ENCODE measurements at places on chromosomes 6 and 20.
A peak's percentile ranks its signal among the peaks of the same experiment; 100 is the strongest.

- DNase-seq = no peak
Measured at GRCh38 chr6:22959571-22959970, 390.2 kb downstream of the HDGFL1 start.

- DNase-seq = no peak
Measured at GRCh38 chr6:93242049-93242448, 177.3 kb downstream of the EPHA7 start.

GRCh38 chr20:39089029-39089428 is 126.9 kb downstream of the DHX35 start:
- DNase-seq = no peak

DNA sequence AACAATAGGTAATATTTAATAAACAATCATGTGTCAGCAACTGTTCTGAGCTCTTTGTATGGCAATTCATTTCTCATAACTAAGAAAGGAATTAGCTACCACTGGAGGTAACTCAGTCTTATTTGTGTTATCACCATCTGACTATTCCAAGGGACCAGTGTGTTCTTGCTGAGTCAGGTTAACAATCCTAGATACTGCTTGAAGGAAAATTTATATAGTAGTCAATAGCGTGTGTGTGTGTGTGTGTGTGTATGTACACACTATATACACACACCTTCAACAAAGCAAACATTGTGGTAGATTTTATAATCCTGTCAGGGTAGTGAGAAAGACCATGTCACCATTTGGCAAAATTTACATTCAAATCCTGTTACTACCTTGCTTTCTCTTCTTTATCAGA is 45.8 kb upstream of the SMIM8 start:
- no peak for DNase-seq

GRCh38 chr20:9985773-9986172 is 49.0 kb upstream of the ANKEF1 start:
- no peak for DNase-seq

- DNase-seq = no peak
Measured at GRCh38 chr6:167270499-167271311, 20.4 kb upstream of the UNC93A start.

DNA sequence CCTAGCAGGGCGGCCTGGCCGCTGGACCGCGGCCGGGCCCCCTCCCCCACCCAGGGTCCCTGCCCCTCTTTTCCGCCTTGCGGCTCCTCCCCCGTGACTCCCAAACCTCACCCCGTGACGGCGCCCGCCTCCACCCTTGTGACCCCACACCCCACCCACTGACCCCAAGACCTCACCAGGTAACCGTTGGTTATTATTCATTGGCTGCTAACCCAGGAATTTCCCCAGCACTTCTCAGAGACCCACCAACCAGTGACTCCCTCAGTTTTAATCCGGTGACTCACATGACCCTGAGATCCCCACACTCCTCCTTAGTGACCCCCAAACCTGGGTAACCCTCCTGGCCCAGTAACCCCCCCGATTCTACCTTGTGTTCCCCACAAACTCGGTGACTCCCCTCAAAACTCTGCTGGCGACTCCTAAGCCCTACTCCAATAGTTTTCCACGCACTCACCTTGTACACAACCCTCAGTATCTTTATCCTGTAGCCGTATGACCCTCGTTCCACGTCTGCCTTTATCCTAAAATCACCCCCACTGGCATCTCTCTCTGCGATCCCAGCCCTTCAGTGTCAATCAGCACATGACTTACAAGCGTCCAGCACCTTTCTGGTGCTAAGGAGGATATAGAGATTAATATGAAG is 534 bp downstream of the ZNF76 start:
- peak; percentile 93 for DNase-seq

GRCh38 chr20:4156411-4156810 is 141.1 kb upstream of the RNF24 start:
- DNase-seq = no peak

GRCh38 chr20:57999465-58000111 is 228.9 kb downstream of the ANKRD60 start:
- peak; percentile 17 for DNase-seq

GRCh38 chr6:134814076-134814695 is 135.7 kb downstream of the ALDH8A1 start:
- DNase-seq = no peak

- no peak for DNase-seq
Measured at GRCh38 chr6:46246081-46246480, 75.3 kb upstream of the ENPP5 start.

GRCh38 chr20:51480507-51481270 is 61.8 kb downstream of the NFATC2 start:
- no peak for DNase-seq

GRCh38 chr6:117270055-117270842 is 4.9 kb downstream of the VGLL2 start:
- DNase-seq = no peak

- DNase-seq = no peak
Measured at GRCh38 chr20:24139846-24140245, 151.3 kb upstream of the GGTLC1 start.

GRCh38 chr6:3052481-3053230 is 15.6 kb upstream of the RIPK1 start:
- DNase-seq = no peak

DNA sequence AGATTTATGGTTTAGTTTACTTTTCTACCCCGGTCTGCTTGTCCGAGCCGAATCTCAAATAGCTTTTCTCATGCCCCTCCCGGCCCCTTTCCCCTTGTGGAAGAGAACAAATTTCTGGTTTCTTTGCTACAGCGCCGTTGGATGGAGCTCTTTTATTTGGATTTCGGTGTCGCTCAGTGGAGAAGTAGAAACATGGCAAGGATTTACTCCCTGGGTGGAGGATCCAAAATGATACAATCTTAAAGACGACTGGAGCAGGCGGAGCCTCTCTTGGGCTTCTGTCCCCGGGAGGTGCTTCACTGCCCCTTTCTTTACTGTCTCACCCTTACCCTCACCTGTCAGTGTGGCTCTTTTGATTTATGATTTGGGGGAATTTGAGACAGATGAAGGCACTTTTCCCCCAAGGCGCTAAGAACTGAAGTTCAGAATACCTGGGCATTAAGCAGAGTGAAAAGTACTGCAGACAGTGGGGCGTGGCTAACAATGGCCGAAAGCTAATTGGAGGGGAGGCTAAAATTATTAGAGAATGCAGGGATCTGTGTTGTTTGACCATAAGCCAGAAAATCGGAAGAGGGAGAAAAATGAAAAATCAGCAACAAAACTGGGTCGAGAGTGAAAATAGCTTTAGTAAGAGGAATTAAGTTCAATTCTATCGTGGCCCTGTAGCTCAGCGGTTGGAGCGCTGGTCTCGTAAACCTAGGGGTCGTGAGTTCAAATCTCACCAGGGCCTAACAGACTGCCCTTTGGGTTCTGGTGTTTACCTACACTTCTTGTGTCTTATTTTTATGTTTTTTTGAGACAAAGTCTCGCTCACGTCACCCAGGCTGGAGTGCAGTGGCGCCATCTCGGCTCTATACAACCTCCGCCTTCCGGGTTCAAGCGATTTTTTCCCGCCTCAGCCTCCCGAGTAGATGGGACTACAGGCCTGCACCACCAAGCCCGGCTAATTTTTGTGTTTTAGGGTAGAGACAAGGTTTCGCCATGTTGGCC is 145.1 kb upstream of the ZNF184 start:
- no peak for DNase-seq

GRCh38 chr6:147900247-147900830 is 391.8 kb downstream of the SAMD5 start:
- DNase-seq = no peak
